ENCODE measurements at places on chromosomes 11 and 22. TPM values are rescaled to one million over a fixed set of nuclear protein-coding genes. Genes with fewer than 3 reads are reported as not detected.

NFAM1 gene
- not detected for total RNA-seq

SAA4 gene
- not detected for total RNA-seq

RASSF7 gene
- total RNA-seq = 18.0 TPM

SEC14L6 gene
- total RNA-seq = 0.19 TPM

OR51F2 gene
- not detected for total RNA-seq

GP1BB gene
- total RNA-seq = 2.3 TPM

VWCE gene
- total RNA-seq = 4.6 TPM

KIAA1671 gene
- total RNA-seq = 66.3 TPM

ZBTB16 gene
- 13.4 TPM for total RNA-seq

IGF2 gene
- total RNA-seq = 17.8 TPM

CCDC73 gene
- not detected for total RNA-seq

CYP2D6 gene
- under 0.01 TPM for total RNA-seq

KCNQ1OT1 gene
- total RNA-seq = 2.3 TPM

HBE1 gene
- total RNA-seq = not detected

FBXO3 gene
- total RNA-seq = 24.2 TPM

WNT11 gene
- not detected for total RNA-seq

HOATZ gene
- not detected for total RNA-seq

PLEKHA7 gene
- 2.1 TPM for total RNA-seq

C11orf87 gene
- not detected for total RNA-seq

BIRC3 gene
- total RNA-seq = 4.3 TPM

SOX6 gene
- 0.67 TPM for total RNA-seq

SLC22A6 gene
- not detected for total RNA-seq

OR8A1 gene
- not detected for total RNA-seq

CCDC15 gene
- total RNA-seq = 1.6 TPM

SPON1 gene
- under 0.01 TPM for total RNA-seq

SERPING1 gene
- total RNA-seq = not detected

FXYD6 gene
- total RNA-seq = 0.33 TPM

ESAM gene
- 190 TPM for total RNA-seq

USP28 gene
- 32.3 TPM for total RNA-seq

OR8G1 gene
- total RNA-seq = not detected

HTR3A gene
- not detected for total RNA-seq

ART5 gene
- not detected for total RNA-seq

MORC2 gene
- 18.6 TPM for total RNA-seq

OR10S1 gene
- total RNA-seq = not detected

MS4A4A gene
- not detected for total RNA-seq

RAB3IL1 gene
- 2.0 TPM for total RNA-seq

TMEM80 gene
- total RNA-seq = 11.8 TPM

ZNF143 gene
- 23.7 TPM for total RNA-seq

MOB2 gene
- total RNA-seq = 37.2 TPM

DNAJB7 gene
- total RNA-seq = under 0.01 TPM

APOL4 gene
- total RNA-seq = 0.57 TPM

All from vein endothelial cell (primary cell).